ENCODE measurements at places on chromosomes 3 and 15.

DNA sequence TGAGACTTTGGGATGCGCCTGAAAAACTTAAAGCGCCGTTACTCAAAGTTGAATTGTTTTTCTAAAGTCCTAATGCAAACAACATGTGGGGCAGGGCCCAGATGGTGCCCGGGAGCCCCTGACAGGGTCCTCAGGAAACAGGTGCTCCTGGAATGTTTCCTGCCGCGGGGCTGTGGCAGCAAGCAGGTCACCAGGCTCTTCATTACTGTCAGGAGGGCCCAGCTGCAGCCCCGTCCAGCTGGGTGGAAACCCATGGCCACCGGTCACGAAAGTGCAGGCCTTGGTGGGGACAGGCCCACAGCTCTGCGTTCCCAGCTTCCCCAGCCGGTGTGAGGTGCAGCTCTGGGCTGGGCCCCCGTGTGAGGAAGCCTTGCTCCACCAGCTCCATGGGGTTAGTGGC is 63.9 kb upstream of the GATA2 start:
- peak; percentile 38 for DNase-seq
- no peak overlapping the region for H3K27ac ChIP-seq
- H3K4me3 ChIP-seq: no peak overlapping the region
- no peaks in the 10 kb centered on the region for H3K27me3 ChIP-seq

- no peak overlapping the region for H3K4me3 ChIP-seq
- H3K27ac ChIP-seq: no peak overlapping the region
- H3K36me3 ChIP-seq: peaks cover 16% of the 10 kb centered on the region
- no peak for DNase-seq
- no peaks in the 10 kb centered on the region for H3K27me3 ChIP-seq
Measured at GRCh38 chr3:107249132-107249531, 128.1 kb upstream of the CCDC54 start.

DNA sequence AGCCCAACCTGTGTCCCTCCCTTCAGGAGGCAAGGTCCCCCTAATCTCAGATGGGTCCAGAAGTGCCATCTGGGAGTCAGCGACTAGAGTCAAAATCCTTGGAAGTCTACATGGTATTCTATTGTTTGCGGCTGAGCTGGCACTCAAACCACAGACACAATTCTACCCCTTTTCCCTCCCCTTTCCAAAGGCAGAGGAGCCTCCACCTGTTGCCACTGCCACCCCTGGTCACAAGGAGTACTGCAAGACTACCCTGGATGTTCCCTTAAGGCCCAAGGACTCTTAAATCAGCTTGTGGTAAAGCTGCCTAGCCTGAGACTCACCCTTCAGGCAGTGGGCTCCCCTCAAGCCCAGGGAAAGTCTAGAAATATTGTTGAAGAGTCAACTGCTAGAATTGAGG is 4.3 kb upstream of the OR5H6 start:
- no peak overlapping the region for H3K4me3 ChIP-seq
- no peak overlapping the region for H3K27ac ChIP-seq
- H3K27me3 ChIP-seq: no peaks in the 10 kb centered on the region
- no peaks in the 10 kb centered on the region for H3K4me1 ChIP-seq
- no peak for DNase-seq

GRCh38 chr3:196639483-196640296 is at the start of gene NRROS:
Gene NRROS (plus strand): TSS chr3:196639694. CDS start chr3:196654540, 14,846 bp downstream.
- H3K27me3 ChIP-seq: peaks cover 23% of the 10 kb centered on the region
- H3K4me1 ChIP-seq: no peaks in the 10 kb centered on the region
- peak; percentile 56 for DNase-seq
- peak within 1 kb of the TSS; percentile 45 for H3K4me3 ChIP-seq

DNA sequence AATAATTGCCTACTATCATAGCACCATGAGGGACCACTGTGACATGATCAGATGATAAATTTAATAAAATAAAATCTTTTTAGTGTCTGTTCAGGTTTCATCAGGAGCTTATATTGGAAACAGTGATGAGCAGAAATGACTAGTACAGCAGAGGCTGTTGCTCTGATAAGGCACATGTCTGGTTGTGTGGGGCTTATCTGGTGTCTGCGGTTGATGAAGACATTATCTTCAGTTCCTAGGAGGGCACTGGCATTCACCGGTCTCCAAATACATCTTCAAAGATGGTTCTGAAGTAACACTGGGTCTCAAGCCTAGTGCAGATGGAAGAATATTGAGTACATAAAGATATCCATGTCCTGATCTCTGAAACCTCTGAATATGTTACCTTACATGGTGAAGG is 125.3 kb downstream of the SUCNR1 start:
- H3K4me3 ChIP-seq: no peak overlapping the region
- no peaks in the 10 kb centered on the region for H3K4me1 ChIP-seq
- no peak overlapping the region for H3K27ac ChIP-seq
- H3K27me3 ChIP-seq: no peaks in the 10 kb centered on the region

Data from lung (tissue), 17 donors.